Kasumi-1 (cell line): ENCODE measurements at places on chromosomes 1 and 21.

DNA sequence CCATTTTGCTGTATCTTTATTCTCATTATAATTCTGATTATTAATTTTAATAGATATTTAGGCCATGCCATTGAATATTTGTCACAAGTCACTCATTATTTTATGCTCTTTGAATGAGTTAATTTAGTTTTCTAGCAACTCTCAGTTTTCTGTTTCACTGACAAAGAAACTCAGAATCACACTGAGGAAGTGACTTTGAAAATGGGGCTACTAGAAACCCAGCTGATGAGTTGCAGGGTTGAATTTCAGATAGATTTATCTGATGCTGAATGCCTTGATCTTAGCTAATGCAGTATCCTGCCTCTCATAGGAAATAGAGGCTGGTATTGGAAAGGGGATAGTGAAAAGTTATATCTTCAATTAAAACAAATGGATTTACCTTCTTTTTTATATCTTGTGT, 67.4 kb upstream of the PLA2G4A start:
- DNase-seq: no peak

DNA sequence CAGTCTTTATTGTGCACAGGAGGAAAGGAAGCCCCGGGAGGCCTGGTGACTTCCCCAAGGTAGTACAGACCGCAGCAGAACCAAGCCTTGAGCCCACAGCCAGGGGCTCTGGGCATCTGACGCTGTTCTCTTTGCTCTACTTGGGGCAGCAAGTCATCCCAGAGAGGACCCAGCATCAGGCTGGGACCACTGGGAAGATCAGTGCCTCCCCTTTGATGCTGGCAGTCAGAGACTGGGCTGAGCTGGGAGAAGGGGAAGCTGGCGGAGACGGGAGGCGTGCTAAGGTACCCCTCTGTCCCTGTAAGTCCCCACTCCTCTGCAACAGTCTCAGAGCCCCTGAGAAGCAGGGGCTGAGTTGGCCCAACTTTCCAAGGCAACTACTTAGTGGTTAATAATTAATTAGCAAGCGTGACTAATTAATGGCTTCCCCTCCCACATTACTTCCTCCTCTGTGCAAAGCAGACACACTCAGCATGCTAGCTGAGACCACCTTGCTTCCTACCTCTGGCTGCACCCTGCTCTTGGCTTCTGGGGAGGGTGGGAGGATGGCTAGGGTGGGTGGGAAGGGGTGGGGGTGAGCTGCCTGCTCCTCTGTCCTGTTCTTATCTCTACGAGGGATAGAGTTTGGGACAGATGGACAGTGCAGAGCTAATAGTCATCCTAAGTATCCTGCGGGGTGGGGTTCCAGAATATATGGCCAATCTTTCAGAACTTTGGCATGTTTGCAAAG, 1.3 kb downstream of the INAVA start:
- DNase-seq: no peak

GRCh38 chr1:119052267-119052666, 64.1 kb upstream of the TBX15 start:
- no peak for DNase-seq

GRCh38 chr1:230400007-230400344, 26.2 kb downstream of the PGBD5 start:
- DNase-seq: no peak

DNA sequence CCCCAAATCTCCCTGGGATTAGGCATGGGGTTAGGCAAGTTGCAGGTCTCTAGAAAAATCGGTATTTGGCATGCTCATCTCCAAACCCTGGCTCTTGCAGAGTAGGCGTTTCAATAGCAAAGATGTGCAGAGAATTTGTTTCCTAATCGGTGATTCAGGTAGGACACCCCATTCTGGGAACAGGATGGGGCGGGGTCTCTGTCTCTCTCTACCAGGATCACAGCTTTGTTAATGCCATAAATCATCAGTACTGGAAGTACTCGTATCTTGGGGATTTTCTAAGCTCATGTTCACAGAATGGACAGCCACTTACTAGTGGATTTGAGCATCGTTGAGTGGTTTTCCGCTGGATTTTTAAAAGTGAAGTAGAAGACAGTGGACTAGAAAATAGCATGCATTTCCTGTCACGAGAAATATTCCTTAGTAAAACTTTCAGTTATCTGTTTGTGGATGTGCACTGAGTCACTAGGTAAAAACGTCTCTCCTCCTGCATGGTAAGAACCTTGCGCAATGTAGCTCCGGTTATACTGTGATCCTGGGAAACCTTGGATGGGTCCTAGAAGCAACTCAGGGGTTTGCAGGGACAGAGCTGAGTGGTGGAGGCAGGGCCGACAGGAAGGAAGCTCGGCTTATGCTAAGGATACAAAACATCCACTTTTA, 5.1 kb downstream of the TMEM51 start:
- DNase-seq: no peak

DNA sequence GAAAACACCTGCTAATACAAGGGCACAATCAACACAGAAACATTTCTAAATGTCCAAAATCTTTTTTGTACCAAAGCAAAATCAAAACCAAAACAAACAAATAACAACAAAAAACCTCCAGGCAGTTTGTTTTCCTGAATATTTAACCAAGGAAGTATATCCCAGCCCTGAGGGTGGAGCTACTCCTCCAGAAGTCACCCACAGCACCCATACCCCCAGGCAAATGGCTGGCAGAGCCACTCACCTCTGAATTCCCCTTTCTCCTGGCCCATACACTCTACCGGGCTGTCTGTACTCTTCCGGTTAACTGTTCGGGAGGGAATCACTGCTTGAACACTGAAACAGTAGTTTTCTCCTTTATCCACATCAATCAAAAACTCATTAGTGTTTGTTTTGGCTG, 9.5 kb downstream of the F3 start:
- no peak for DNase-seq

DNA sequence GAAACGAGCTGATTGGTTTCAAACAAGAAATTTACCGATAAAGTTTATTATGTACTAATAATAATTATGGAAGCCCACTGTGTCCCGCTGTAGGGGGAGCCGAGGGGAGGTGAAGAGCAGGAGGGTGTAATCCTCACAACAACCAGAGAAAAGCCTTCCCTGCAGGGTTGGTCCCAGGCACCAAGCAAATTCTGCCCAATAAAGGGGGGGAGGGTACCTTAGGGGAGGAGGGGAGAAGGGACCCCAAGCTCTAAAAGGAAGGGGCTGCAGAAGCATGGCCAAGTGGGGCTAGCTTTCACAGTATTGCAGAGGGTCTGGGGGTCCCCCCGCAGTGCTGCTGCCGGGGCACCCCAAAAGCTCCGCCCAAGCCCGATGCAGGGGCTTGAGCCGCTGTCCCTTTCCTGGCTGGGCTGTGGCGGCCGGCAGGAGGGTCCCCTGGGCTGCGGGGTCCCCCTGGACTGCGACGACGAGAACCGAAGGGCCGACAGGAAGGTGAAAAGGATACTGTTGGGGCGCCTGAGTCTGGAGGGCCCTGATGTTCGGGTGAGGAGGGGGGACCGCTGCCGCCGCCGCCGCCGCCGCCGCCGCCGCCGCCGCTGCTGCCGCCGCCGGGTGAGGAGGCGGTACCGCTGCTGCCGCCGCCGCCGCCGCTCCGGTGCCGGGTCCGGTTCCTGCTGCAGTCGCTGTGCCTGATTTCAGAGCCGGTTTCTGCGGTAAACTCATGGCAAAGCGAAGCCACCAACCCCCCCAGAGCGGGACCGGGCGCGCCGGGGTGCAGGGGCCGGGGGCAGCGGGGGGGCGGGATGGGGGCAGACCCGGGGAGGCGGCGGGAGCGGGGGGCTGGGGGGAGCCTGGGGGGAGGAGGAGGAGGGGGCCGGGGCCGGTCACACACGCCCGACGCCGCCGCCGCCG, 771 bp downstream of the EIF4G3 start:
- DNase-seq: peak; percentile 62

- DNase-seq: no peak
These were observed 21.6 kb upstream of the CCDC27 start for GRCh38 chr1:3730543-3731247.

DNA sequence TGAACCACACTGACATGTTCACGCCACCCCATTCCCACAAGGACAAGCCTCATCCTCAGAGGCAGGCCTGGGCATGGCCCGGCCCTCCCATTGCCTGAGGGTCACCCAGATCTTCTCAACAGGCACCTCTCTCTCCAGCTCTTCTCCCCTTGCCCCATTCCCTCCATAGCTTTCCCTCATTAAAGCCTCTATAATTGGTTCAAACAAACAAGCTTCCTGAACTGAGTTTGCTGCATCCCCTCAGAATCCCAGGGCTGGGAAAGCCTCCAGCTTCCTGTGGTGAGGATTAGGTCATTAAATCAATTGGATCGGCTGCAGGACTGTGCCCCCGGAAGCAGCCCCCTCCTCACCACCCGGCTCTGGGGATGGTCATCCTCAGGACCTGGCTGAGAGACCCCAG, 18.9 kb downstream of the CTNNBIP1 start:
- DNase-seq: no peak

DNA sequence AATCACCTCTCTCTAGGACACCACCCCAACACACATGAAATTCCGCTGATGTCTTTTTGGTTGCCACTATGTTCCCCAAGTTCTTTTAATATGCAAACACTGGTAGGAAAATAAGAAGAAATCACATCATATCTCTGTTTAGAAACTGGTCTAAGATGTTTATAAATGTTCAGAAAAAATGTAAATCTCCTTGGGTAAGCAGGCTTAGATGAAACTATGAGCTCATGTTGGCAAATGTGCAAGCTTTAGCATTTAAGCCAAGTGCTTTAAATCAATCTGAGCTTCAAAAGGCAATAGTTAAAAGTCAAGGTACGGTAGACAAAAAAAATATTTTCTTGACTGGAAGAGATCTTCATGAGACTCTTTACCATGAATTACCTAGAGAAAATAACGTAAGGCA, 25.2 kb upstream of the SLAMF9 start:
- DNase-seq: no peak

GRCh38 chr1:65386439-65386838, 34.0 kb upstream of the LEPR start:
- DNase-seq: no peak

DNA sequence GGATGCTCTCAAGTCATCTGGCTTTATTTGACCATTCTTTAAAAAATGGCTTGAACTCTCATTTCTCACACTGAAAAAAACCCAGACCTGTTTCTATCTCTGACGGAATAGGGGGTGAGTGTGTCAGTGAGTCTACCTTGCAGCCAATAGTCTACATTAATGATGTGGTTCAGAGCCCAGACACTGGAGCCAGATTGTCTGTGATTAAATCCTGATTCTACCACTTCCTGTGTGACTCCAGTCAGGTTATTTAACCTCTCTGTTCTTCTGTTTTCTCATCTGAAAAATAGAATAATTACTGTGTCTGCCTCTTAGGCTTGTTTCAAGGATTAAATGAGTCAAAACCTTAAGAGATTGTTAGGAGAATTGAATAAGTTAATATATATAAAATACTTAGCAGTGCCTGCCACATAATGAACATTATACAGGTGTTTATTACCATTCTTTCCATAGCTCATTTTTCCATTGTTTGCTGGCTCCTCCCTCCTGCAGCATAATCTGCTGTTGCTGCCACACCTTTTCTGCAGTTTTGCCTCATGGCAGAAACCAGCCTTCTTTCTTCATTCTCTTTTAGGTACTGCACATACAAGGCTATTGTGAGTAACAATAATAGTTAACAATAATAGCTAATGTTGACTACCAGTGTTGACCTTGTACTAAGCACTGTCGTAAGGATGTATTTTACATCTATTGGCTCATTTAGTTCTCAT, 157.6 kb upstream of the IVNS1ABP start:
- DNase-seq: no peak
